Stimulated activated CD8-positive, alpha-beta memory T cell treated with anti-CD3 and anti-CD28 coated beads, Interleukin-15, amount 100 ng/mL, for 24 hours (primary cell): ENCODE measurements at places on chromosomes 7 and 10.

DNA sequence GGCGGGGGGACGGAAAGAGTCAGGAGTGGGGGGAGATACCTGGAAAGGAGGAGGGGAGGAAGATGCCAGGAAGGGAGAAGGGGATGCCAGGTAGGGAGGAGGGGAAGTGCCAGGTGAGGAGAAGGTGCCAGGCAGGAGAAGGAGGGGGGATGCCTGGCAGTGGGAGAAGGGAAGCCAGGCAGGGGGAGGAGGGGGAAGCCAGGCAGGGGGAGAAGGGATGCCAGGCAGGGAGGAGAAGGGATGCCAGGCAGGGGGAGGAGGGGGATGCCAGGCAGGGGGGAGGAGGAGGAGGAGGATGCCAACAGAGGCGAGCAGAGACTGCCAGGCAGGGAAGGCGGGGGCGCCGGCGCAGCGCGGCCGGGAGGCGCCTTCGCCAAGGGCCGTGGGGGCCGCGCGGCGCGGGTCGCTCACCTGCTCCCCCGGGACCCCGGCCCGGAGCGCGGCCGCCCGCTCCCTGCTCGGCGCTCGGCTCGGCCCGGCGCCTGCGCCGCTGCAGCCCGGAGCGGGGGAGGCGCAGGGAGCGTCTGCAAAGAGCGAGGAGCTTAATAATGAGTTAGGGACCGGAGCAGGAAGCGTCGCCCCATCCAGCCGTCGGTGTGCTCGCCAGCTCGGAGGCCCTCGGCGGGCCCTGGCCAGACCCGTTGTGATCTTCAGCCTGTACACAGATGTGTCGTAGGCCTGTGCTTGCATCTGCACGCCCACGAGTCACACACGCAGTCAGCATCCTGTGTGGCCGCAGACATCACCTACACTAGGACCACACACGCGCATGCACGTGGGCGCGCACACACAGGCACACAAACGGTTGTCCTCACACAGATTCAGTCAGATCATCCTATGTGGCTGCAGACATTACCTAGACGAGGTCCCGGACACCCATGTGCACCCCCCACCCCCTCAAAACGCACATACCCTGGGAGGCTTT is 28.4 kb upstream of the SMARCD3 start:
- peak; percentile 22 for DNase-seq

DNA sequence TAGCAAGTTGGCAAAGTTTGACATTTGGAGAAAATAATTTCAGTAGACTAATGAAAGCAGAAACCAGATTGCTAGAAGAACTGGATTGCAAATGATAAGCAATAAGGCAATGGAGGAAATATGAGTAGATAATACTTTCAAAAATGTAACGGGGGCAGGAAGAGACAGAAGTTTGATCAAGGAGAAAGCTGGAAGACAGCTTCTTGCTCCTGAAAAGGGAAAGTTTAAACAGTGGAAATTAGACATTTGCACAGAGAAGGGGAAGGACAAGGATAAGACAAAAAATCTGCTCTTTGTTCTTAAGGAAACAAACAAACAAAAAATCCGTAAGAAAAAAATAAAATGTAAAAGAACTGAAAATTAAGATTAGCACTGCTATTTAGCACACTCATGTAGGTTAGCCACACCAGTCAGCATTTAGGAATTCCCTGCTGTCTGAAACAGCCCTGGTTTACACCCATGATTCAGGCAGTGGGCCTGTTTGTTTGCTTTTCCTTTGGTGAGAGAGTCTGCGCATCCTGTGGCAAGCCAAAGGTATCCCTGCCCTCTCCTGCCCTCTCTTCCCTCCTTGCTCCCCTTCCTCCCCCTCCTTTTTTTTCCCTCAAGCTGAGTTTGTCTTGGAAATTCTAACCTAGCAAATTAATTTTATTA is 104.3 kb upstream of the CAV2 start:
- no peak for DNase-seq

GRCh38 chr10:48473704-48474103 is 131.2 kb downstream of the ARHGAP22 start:
- DNase-seq = no peak

GRCh38 chr10:50318129-50318528 is 66.8 kb upstream of the ASAH2 start:
- DNase-seq = no peak

GRCh38 chr7:116809636-116810266 is 52.6 kb upstream of the CAPZA2 start:
- DNase-seq = no peak

DNA sequence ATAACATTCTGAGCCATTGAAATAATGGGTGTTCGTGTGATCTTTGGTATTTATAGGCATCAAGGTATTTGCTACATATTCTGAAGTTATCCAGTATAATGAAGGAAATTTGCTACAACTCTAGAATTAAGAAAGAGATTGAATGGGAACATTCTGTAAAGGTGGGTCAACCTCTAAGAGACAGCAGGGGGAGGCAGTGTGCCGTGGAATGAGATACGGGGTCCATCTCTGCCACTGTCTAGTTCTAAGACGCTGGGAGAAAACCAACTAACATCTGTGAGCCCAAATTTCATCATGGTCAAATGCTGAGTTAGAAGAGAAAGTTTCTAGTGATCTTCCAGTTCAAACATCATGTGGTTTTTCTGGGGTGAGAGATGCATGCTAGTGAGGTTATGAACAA is 368.9 kb downstream of the SORCS1 start:
- no peak for DNase-seq

DNA sequence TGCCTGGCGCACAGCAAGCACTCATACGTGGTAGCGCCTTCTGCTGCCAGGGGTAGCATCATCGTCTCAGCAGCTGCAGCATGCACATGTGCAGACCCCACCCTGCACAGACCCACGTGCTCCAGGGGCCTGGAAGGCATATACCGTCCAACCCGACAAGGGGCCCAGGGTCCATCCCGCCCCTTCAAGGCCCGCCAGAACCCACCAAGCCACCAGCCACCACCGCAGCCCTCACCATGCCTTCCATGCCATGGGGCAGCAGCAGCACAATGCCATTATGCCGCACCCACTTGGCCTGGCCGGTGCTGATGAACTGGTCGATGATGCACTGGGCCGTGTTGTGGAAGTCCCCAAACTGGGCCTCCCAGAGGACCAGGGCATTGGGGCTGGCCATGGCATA is 22.7 kb downstream of the OGDHL start:
- no peak for DNase-seq

GRCh38 chr7:141074162-141074991 is 513 bp downstream of the TMEM178B start:
- no peak for DNase-seq

DNA sequence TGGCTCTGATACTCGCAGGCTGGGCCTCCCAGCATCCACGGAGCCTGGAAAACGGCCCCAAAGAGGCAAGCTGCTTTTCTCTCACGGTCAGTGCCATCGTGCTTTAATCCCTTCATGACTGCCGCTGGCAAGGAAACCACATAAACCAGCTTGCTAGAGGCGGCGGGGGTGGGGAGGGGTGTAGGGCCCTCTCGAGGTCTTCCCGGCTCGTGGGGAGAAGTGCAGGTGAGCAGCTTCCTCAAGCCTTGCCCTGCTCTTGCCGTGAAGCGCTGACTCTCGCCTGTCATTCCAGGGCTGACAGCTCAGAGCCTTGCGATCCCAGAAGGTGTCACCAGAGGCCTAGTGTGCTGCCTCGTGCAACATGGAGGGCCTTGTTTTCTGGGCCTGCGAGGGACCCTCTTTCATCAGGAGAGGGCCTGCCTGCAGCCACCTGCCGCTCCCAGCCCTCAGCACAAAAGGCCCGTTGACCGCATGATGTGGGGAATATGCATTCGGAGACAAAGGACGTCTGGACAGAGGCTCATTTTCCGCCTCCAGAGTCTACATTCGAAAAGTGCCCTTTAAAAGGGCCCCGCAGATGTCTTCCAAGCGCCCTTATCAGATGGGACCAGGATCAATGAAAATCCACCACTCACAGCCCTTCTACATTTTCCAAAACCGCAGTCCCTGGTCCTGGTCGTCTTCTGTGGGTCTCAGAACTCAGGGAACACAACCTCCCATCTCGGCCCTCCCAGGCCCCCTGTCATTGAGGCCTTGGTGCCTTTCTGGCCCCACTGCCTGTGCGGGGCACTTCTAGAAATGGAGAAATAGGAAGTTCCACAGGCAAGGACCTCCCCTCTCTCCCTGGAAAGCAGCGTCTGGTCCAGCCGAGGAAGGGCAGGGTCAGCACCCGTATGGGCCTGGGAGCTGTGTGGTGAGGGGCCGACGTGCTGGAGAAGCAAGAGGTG is 58.7 kb downstream of the ZRANB1 start:
- DNase-seq = no peak

- DNase-seq = no peak
Measured at GRCh38 chr7:107678110-107678753, 17.6 kb downstream of the SLC26A4 start.

GRCh38 chr7:55073051-55073511 is 54.3 kb downstream of the EGFR start:
- no peak for DNase-seq

- DNase-seq = no peak
Measured at GRCh38 chr7:119959811-119960210, 313.2 kb upstream of the KCND2 start.

DNA sequence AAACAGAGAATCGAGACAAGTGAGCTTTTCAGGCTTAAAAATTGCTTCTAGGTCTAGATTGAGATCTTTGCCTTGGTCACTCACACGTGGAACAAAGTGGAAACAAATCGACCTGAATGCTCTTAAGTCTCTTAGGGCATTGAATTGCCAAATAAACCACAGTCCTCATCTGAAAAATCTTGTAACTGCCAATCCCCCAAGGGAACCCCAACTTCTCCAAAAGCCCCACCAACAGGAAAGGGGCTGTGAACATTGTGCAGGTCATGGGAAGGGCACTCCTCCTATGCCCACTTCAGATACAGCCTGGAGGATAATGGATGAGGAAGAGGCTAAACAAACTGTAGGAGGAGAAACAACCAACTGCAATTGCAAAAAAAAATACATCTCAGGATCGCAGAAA is 91.3 kb downstream of the DGKI start:
- DNase-seq = no peak

GRCh38 chr7:135238112-135238744 is 4.6 kb downstream of the STRA8 start:
- no peak for DNase-seq

DNA sequence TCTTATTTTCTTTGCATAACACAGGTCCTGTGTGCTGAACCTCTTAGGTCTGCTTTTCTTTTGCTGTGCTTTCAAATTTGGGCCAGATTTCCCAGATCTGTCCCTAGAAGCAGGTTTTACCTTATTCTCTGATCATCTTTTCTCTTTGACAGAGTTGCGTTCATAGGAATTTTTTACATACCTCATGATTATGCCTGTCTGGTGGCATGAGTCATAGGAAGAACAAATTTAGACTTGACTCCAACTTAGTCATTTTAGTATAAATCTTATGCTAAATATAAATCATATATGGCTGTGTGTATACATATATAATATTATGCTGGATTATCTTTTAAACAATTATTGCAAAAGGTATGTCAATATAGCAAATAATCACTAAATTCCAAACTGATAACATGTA is 1038.9 kb downstream of the GRM8 start:
- DNase-seq = no peak

GRCh38 chr10:87702260-87702972 is 42.7 kb downstream of the PAPSS2 start:
- no peak for DNase-seq

GRCh38 chr7:17965603-17966002 is 25.3 kb upstream of the SNX13 start:
- no peak for DNase-seq

DNA sequence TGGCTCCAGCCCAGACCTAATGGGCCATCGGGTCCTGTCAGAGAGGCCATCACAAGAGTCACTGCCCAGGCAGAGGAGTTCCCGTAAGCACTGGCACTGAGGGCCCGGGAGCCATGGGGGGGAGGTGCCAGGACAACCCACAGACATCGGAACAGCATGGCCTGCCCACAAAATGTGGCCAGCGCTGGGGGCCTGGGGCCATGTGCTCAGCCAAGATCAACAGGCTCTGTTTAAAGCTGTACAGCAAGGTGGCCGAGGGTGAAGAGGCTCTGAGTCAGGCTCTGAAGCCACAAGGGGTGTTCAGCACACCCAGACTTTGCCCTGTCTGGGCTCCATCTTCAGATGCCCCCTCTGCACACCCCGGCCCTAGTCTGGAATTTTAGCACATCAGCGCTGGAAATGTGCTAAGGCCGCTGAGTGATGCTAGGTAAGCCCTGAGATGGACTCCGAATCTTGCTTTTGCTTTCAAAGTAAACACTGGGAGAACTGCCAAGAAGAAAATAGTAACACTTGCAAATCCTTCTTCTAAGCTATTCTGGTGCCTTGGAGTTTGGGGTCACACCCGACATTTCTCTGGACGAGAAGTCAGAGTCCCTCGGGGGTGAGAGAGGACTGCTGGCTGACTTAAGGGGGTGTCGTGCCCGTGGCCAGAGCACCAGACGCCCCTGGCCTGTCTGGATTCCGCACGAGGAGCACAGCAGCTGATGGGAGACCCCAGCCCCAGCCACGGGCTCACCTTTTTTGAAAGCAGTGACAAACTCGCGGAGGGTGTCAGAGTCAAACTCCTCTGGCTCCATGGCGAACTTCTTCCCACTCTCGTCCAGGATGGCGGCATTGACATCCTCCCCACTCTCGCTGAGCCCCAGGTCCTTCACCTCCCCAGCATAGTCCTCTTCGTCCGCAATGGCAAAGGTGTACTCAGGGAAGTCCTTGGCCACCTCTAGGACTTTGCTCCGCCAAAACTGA is 23.6 kb downstream of the PDIA4 start:
- no peak for DNase-seq

GRCh38 chr7:121504482-121504881 is 108.4 kb upstream of the FAM3C start:
- DNase-seq = no peak

DNA sequence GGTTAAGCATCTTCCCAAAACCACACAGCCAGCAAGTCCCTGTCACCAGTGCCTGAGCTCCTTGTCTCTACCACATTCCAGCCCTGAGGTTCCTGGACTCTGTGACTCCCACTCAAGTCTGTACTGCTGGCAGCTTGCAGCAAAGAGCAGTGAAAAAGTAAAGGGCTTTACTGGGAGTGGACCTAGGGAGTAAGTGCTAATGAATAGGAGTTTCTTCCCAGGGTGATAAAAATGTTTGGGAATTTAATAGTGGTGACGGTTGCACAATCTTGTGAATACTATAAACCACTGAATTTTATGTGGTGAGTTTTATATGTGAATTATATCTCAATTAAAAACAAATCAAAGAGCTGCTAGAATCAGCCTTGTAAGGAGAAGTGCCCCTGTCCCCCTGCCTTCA is 22.6 kb downstream of the HSPA12A start:
- no peak for DNase-seq

- no peak for DNase-seq
Measured at GRCh38 chr10:120977897-120978296, 126.7 kb downstream of the WDR11 start.

DNA sequence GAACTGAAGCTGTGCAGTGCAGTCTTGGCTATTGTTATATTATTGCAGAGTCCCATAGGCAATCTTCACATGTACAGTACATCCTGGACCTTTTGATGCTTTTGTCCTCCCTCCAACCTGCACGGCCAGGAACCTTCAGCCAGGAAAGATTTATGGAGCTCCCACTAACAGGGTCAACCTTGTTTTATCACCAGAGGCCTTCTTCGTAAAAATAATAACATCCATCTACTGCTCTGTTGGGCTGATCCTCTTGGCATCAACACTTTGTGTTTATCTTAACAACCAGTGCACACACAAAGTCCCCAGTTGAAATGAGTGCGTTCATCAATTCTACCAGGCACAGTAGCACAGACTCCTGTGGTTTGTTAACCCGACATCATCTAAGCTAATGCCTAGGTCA is 72.4 kb downstream of the AGMO start:
- no peak for DNase-seq
